ENCODE measurements at places on chromosomes 11 and 22.
A peak's percentile ranks its signal among the peaks of the same experiment; 100 is the strongest.

- DNase-seq = no peak
These were observed 67.8 kb downstream of the RASSF10 start for GRCh38 chr11:13076961-13077360.

GRCh38 chr11:108965306-108966001 is 300.6 kb downstream of the DDX10 start:
- DNase-seq = no peak

DNA sequence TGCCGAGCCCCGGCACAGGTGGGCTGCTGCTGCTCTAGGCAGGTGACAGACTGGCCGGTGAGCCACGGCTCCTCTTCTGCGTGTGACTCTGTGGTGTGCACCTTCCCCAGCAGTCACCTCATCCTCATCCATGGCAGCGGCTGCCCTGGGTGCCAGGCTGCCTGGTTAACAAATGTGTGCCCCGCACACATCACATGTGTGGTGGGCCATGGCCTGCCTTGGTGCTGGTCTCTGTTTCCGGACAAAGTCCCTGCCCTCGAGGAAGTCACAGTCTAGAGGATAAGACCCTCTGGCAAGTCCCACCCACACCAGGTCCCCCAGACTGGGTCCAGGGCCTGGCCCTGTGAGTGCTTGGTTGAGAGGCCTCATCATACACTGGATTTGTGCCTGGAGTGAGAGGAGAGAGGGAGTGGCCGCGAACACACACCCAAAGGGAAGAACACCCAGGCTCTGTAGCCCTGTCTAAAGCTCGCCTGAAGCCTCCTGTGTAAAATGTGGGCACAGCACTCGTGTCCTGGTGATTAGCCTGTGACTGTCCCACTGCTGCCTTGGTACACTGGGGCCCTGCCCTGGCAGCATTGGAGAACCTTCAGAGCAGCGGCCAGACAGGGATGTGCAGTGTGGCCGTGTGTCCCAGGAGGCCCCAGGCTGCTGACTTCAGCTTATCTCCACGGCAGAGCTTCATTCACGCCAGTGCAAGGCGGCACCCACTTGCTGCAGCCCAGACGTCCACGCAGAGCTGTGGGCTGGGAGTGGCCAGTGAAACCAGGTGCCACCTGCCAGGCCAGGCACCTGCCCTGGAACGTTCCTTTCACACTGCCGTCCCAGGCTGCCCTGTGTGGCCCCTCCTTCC is 269.9 kb downstream of the TBC1D22A start:
- DNase-seq = no peak

DNA sequence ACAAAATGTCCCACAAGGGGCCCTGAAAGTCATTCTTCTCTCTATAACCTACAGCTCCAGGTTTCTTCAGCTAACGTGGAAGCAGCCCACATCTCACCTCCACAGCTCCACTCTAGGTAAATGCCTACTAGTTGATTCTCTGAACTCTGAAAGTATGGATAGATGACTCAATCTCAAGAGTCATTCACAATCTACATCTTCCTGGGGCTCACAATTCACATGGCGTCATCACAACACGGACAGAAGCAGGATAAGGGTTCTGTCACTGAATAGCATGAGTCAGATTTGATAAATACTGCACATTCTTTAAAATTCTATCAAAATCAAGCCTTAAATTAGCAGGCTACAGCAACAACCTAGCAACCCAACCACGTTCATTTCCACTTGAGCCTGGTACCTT is 96.3 kb downstream of the PLEKHA7 start:
- DNase-seq = no peak

- DNase-seq = no peak
These were observed 100.0 kb downstream of the NTM start for GRCh38 chr11:131470216-131470925.

DNA sequence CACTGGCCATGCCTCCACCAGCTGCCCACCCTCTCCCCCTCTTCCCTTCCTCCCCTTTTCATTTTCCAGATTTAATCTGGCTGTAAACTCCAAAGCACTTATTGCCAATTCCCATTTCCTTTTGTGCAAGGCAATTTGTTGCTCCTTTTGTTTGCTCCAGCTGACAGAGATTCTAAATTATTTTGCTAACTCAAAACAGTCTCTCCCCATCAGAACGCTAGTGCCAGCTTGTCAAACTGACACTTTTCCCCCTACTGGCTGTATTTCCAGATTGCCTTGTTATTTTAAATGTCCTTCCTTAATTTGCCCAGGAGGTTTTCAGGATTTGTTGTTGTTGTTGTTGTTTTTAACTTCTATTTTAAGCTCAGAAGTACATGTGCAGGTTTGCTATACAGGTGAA is 57.0 kb upstream of the PAK1 start:
- DNase-seq = no peak

DNA sequence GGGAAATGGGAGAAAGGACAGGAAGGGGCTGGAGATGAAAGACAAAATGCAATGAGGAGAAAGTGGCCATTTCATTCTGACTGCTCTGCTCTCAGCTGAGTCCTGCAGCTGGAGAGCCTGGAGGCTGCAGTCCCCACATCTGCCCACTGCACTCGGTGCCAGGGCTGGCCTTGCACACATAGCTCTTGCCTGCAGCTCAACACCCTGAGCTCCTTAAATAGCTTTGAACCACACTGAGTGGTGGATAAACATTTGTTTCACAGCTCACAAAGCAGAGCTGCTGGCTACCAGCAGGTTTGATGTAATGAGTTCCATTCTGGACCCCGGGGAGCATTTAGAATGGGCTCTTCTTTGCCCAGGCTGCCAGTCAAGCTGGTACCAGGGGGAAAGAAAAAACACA is 426.1 kb upstream of the CADM1 start:
- DNase-seq = no peak

DNA sequence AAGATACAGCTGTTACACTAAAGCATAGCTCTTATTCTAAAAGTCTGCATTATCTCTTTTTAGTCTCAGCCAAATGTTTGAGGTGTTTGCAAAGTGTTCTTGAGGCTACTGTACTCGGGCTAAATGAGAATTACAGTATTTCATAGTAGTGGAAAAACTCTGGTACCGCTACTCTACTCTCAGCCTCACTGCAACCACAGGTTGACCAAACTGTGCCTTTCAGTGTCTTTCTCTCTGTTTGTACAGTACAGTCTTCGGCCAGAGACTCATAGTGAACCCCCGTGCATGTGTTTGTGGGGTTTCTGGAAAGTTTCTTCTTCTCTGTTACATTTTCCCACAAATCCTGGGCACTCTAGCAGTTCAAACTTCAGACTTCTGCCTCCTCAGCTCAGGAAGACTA is 7.4 kb upstream of the LUZP2 start:
- DNase-seq = no peak

- no peak for DNase-seq
These were observed 18.7 kb upstream of the NFAM1 start for GRCh38 chr22:42450862-42451261.

DNA sequence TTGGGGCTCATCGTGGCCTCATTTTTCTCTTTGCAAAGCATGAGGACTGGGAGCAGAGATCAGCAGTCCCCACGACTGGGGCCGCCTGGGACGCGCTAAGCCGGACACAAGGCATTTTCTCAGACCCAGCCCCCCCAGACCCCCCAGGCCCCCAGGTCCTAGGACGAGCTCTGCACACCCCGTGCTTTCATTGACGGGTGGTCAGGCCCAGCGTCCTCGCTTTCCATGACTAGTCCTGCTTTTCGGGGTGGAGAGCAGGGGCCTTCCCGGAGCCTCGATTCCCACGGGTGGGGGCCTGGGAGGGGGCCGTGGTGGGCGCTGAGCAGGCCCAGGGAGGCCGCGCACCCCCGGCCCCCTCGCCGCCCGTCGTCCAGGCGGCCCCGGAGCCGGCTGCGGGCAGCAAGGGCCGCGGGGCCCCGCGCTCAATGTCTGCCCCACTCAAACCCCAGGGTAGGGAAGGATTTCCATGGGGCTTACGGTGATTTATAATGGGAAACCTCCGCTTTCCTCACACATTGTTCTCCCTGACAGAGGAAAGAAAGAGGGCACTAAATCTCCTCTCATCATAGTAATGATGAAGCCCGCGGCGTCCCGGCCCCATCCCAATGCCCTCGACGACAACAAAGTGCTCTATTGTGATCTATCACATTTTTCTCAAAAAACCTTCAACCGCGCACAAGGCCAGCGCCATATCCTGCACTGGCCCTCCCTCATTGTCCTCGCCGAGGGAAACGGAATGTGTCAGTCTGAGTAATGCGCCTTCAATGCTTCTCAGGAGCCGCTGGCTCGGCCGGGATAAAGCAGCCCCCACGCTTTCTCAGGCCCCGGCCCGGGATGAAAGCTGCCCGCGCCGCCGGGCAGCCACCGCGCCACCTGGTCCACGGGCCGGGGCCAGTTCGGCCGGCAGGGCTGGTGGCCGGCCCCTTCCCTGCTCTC is 10.4 kb upstream of the LINC01488 start:
- DNase-seq = peak; percentile 65

GRCh38 chr22:41474872-41475451 is 6.0 kb downstream of the ACO2 start:
- DNase-seq = no peak

DNA sequence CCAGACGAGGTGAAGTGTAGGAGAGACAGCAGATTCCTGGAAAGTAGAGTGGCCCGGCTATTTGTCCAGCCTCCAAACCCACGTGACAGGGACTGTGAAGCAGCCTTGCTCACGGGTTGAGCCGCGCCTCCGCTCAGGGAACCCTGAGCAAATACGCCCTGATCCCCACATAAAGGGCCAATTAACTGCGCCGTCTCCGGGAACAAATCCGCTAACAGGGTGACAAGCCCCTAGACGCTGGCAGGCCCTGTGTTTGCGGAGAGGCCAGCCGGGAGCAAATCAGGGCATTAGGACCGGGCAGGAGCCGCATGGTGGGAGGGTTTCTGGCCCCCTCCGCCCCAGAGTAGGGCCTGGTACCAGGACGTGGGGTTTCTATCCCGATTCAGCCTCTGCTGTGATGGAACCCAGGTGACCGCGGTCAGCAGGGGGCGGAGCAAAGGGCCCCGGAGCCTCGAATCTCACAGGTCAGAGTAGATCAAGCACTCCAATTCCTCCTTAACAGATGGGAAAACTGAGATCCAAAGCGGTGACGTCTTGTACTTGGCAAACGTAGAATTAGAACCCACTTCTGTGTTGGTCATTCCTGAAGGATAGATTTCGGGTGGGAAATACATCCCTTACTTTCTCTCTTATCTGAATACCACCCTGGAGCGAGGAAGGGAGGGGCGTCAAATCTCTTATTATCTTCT is 2.0 kb upstream of the ROBO3 start:
- no peak for DNase-seq

GRCh38 chr11:114774599-114775361 is 96.5 kb downstream of the NXPE2 start:
- DNase-seq = peak; percentile 65

DNA sequence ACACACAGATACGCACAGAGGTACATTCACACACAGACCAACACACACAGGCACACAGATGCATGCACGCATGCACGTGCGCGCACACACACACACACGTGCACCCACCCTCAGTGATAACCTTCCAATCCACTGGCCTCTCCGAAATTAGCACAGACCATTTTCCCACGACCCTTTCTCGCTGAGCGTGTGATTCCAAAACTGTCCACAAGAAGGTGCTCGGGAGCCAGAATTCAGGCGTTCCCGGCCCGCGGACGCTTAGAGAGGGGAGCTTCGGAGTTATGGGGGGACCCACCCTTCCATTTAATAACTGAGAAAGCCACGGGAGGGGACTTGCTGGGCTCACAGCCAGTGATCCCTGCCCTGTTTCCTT is 33.8 kb upstream of the SLC35C1 start:
- DNase-seq = no peak

GRCh38 chr11:12006552-12007229 is 1.7 kb downstream of the DKK3 start:
- DNase-seq = no peak

DNA sequence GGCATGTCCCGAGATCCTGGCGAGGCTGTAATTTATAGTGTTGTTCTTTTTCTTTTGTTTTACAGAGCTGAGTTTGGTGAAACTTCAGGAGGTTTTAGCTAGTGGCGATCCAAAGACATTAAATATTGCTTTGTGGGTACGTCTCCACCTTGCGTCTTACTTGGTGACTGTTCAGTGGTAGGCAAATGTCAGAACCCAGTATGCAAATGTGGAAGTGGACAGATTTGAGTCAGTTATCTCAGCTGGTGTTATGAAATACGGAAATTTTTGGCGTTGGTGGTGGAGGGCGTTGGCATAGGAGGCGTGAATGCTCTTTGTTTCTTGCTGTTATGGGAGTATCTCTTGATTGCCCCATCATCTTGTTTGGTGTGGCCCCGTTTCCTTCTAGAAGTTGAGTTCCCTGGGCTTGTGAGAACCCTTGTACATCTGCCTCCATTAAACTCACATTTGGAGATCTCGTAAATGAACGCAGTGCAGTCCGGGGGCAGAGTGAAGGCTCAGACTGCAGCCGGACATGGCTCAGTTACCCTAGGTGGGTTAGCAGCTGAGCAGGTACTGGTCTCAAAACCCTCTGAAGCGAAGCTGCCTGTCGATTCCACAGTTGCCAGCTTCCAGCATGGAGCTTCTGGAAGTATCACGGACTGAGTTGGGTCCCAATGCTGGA is 39.9 kb downstream of the PTPRJ start:
- no peak for DNase-seq

DNA sequence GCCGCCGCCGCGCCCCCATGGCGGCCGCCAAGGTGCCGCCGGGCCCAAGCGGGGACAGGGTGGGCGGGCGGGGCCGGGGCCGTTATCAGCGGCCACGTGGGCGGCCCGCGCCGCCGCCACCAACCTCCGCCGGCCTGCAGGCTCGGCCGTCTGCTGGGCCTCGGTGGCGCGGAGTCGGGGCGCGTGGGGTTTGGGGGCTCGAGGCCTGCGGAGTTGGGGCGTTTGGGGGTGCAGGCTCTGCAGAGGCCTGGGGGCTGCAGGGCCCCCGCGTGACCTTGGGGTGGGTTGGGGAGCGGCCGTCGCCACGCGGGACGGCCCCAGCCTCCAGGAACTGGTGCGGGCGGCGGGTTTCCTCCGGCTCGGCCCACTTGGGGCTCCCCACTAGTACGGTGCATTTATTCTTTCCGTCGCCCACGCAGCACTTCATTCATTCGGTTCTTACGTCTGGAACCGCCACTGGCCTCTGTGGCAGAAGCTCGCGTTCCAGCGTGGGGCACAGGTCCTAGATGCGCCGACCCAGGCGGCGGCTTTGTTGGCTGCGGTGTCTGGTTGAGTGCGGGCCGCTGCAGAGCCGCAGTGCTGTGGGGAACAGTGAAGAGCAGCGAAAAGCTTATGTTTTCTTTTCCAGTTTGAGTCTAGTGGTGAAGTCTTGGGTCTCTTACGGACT is 740 bp upstream of the TRMT2A start:
- DNase-seq = no peak

GRCh38 chr11:45649544-45650165 is 15.8 kb downstream of the CHST1 start:
- DNase-seq = no peak

GRCh38 chr11:128919216-128919615 is 23.5 kb downstream of the TP53AIP1 start:
- DNase-seq = no peak

- DNase-seq = peak; percentile 69
These were observed 224.6 kb downstream of the MN1 start for GRCh38 chr22:27576815-27577573.
